Neural crest cell (in vitro differentiated cells): ENCODE measurements at places on chromosomes 7 and 10. TPM values are rescaled to one million over a fixed set of nuclear protein-coding genes. Genes with fewer than 3 reads are reported as not detected.

The CCDC172 gene
- not detected in 2 replicates for total RNA-seq

DNA sequence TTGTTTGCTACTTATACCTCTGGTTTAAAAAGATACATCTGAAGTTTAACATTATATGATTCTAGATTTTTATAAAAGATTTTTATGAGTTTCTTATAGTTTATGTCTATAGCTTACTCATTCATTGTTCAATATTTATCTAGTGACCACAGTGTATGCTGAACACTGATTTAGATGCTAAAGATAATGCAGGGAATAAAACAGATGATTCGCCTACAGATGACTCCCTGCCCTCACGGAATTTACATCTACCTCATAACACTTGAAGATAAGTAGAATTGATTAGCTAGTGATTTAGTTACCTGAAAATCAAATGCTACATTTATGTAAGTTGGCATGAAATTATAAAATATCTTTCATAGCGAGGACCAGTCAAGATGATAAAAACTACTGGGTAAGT lies 105.8 kb downstream of the HIPK2 start:
- H3K27ac ChIP-seq = no peak overlapping the region
- H3K27me3 ChIP-seq = no peaks in the 10 kb centered on the region
- no peak for DNase-seq
- peaks cover 4% of the 10 kb centered on the region for H3K36me3 ChIP-seq
- peaks cover 18% of the 10 kb centered on the region for H3K4me1 ChIP-seq

DNA sequence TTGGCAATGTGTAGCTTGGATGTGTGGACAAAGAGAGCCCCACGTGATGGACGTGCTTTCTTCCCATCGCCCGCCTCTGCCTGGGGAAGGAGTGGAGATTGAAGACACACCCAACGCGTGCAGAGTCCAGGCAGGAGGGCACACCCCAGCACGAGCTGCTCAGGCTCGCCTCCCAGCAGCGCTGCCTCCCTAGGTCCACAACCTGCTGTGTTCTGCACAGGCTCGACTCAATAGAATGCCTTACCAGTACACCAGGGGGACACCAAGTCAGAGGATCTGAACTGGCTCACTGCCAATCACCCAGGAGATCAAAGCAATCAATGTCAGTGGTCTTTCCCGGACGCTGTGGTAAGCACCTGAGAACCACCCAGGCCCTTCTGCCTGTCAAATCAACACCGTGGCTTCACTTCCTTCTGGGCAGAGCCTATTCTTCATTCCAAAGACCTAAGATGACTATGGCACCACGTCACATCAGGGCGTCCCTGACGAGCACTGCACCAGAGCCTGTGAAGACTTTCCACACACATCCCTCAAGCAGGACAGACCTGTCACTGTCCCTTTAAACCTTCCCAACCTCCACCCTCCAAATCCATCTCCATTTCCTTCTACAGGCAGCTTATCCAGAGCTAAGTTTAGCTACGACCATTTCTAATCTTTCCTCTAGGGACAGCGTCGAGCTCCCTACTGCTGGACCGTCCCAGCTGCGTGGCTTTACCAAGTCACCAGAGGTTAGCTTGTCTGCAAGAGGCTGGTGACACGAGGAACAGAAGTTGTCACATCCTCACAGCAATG lies 72.3 kb downstream of the AMZ1 start:
- no peaks in the 10 kb centered on the region for H3K27me3 ChIP-seq
- peaks cover 13% of the 10 kb centered on the region for H3K36me3 ChIP-seq

DNA sequence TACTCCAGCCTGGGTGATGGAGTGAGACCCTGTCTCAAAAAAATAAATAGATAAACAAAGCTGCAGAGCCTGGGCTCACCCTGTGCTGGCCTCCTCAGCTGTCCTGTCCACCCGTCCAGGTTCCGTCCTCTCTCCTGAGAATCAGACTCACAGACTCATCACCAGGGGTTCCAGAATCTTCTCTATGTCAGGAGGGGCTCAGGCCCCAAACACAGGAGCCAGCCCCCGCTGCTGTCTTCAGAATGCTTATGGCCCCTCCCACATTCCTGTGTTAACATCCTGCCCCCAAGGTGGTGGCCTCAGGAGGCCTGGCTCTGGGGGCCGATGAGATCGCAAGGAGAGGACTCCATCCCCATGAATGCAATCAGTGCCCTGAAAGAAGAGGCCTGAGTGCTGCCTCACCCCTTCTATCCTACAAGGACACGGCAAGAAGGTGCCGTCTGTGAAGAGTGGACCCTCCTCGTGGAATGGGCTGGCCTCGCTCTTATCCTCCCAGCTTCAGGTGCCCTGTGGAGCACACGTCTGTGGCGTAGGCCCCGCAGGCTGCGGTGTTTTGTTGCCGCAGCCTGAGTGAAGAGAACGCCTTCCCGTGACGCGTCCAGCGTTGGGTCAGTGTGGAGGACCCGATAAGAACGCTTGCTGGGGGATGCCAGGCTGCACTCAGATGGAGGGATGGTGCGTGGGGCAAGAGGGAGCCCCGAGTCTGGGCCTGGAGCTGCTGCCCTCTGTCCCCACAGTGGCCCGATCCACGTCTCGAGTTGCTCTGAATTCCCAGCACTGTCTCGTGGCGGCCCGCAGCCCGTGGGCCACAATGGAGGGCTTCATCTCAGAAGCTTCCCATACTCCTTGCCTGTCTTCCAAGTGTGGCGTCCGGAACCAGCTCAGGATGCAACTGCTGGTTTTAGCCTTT lies 77.1 kb downstream of the INPP5A start:
- peaks cover 15% of the 10 kb centered on the region for H3K4me1 ChIP-seq
- H3K27ac ChIP-seq = no peak overlapping the region
- peaks cover 3% of the 10 kb centered on the region for H3K36me3 ChIP-seq
- no peak overlapping the region for H3K4me3 ChIP-seq
- DNase-seq = no peak

DNA sequence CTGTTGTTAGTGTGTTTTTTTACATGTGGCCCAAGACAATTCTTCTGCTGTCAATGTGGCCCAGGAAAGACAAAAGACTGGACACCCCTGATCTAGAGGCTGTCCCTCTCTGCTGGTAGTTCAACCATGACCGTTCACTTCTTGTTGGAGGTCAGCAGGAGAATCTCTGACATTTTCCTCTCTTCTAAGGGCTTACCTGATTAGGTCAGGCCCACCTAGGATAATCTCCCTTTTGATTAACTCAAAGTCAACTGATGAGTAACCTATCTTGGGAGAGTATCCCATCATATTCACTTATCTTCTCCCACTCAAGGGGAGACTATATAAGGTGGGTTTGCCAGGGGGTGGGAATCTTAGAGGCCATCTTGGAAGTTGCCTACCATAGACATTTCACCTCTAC lies 135.2 kb downstream of the BUB3 start:
- no peak for DNase-seq
- no peaks in the 10 kb centered on the region for H3K4me1 ChIP-seq
- no peak overlapping the region for H3K4me3 ChIP-seq
- H3K27me3 ChIP-seq = no peaks in the 10 kb centered on the region
- peaks cover 3% of the 10 kb centered on the region for H3K36me3 ChIP-seq

The ACTL6B gene
- total RNA-seq = 2.4 and 3.1 TPM in 2 replicates

DNA sequence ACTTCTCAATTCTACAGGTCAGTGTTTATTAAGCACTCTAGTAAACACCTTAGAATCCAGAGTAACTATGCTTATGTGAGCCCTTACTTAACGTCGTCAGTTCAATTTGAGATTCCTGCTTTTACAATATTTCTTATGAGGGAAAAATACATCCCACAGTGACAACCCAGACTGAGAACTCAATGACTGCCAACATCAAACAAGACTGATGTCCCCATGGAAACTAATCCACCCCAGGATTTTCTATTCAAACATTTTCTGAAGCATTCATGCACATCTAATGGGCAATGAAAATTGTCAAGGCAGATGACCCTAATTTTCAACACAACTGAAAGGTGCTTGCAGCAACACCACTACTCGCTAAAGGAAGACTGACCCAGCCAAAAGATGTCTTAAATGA lies 67.0 kb downstream of the ATE1 start:
- no peak overlapping the region for H3K4me3 ChIP-seq
- peaks cover 19% of the 10 kb centered on the region for H3K4me1 ChIP-seq
- no peak for DNase-seq
- peaks cover 27% of the 10 kb centered on the region for H3K36me3 ChIP-seq
- H3K27me3 ChIP-seq = no peaks in the 10 kb centered on the region

GRCh38 chr10:127921075-127921752 lies 14.3 kb downstream of the PTPRE start:
- peaks cover 14% of the 10 kb centered on the region for H3K4me1 ChIP-seq
- no peaks in the 10 kb centered on the region for H3K36me3 ChIP-seq
- H3K27me3 ChIP-seq = no peaks in the 10 kb centered on the region

The NUDT13 gene
- 3.4 and 4.6 TPM in 2 replicates for total RNA-seq

DNA sequence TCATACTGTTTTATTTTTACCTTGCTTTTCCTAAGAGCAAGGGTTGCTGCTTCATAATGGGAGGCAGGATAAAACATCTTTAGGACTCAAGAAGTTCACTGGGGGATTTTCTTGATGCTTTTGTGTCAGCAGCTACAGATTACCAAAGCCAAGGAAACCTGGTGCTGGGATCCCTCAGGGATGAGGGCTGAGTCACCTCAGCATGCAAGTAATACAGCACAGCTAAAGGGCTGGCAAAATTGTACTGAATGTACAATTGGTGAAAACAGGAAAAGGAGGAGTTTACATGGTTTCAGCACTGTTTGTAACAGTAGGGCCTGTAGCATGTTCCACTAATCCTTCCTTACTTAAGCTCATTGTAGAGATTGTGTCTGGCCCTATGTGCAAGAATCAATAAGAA lies 1056.8 kb downstream of the SORCS1 start:
- no peak for DNase-seq
- no peaks in the 10 kb centered on the region for H3K36me3 ChIP-seq
- no peak overlapping the region for H3K27ac ChIP-seq
- no peak overlapping the region for H3K4me3 ChIP-seq

- no peak overlapping the region for H3K4me3 ChIP-seq
- no peak overlapping the region for H3K27ac ChIP-seq
- H3K4me1 ChIP-seq = peaks cover 10% of the 10 kb centered on the region
- H3K27me3 ChIP-seq = no peaks in the 10 kb centered on the region
- peak; percentile 70 for DNase-seq
- H3K36me3 ChIP-seq = no peaks in the 10 kb centered on the region
These were observed 122.9 kb downstream of the RALA start for GRCh38 chr7:39746103-39746819.

The TMEM236 gene
- total RNA-seq = 0.05 TPM in 1 of 2 replicates, not detected in the other

GRCh38 chr7:156666368-156667109 lies 26.0 kb downstream of the RNF32 start:
- H3K36me3 ChIP-seq = peaks cover 6% of the 10 kb centered on the region
- peaks cover 11% of the 10 kb centered on the region for H3K4me1 ChIP-seq
- DNase-seq = no peak
- H3K27me3 ChIP-seq = no peaks in the 10 kb centered on the region

GRCh38 chr10:61765176-61766087 lies 102.7 kb downstream of the CABCOCO1 start:
- no peak overlapping the region for H3K27ac ChIP-seq
- no peak overlapping the region for H3K4me3 ChIP-seq
- peaks cover 13% of the 10 kb centered on the region for H3K4me1 ChIP-seq
- H3K27me3 ChIP-seq = no peaks in the 10 kb centered on the region
- H3K36me3 ChIP-seq = no peaks in the 10 kb centered on the region
- no peak for DNase-seq

GRCh38 chr10:85612833-85613232 lies 753.8 kb downstream of the GRID1 start:
- no peaks in the 10 kb centered on the region for H3K27me3 ChIP-seq
- no peak overlapping the region for H3K27ac ChIP-seq
- DNase-seq = no peak
- H3K4me1 ChIP-seq = peaks cover 5% of the 10 kb centered on the region

DNA sequence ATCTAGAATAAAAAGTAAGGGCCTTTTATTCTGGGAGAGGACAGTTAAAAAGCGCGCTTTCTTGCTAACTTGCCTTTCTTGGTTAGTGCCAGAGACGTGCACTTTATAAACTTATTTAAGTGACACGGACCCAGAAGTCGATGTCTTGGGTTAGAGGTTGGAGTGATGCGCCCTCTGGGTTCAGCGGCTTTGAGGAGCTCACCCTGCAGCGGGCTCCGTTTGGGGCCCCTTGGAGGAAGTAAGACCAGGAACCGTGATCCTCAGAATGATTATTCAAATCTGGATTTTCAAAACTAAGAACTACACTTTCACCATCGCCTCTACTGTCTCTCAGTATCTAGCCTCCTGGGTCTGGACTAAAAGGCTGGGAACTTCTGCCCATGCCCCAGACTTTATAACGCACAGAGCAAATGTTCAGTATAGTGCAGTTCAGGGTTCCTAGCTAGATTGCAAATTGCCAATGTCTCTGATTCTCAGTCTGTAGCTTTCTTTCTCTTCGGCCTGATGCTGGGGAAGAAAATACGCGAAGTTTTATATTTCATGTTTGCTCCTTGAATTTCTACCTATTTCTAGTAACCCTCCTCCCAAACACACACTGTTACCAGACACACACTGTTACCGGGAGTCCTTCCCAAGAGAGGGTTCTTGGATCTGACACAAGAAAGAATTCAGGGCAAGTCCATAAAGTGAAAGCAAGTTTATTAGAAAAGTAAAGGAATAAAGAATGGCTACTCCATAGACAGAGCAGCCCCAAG lies 18.6 kb upstream of the SMO start:
- H3K4me3 ChIP-seq = peak overlapping the region; percentile 77
- H3K4me1 ChIP-seq = peaks cover 17% of the 10 kb centered on the region
- peak overlapping the region; percentile 93 for H3K27ac ChIP-seq
- no peak for DNase-seq
- H3K36me3 ChIP-seq = peaks cover 2% of the 10 kb centered on the region

DNA sequence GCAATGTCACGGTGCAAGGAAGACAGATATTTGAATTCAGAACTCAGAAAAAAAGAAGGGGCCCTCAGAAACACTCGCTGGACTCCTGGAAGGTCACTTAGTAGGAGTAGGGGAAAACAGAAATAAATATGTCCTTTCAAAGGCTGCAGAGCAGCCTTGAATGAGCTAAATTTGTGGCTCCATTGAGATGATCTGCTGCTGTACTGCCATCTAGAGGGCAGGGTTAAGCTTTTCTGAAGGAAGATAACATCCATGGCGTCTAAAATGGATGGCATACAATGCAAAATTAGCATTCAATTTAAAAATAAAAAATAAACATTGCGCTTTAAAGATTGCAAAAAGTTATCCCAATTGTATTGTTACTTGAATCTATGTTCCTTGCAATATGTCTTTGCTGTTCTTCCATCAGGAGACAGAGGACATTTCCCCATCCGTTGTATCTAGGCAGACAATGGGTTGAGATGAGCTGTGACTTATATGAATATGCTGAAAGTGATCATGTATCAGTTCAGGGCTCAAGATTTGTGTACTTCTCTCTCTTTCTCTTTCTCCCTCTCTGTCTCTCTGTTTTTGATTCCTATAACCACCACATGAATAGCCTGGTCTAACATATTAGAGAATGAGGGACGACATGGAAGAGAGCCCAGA lies 642.2 kb downstream of the SH2D4B start:
- DNase-seq = peak; percentile 1
- no peaks in the 10 kb centered on the region for H3K4me1 ChIP-seq
- no peak overlapping the region for H3K27ac ChIP-seq
- no peak overlapping the region for H3K4me3 ChIP-seq
- no peaks in the 10 kb centered on the region for H3K36me3 ChIP-seq

- H3K4me3 ChIP-seq = peak overlapping the region; percentile 94
- DNase-seq = no peak
- no peak overlapping the region for H3K27ac ChIP-seq
- H3K4me1 ChIP-seq = peaks cover 29% of the 10 kb centered on the region
These were observed 3.6 kb downstream of the ZEB1 start for GRCh38 chr10:31322647-31323046.

The UNC5B gene
- 1.3 TPM in 2 replicates for total RNA-seq
